ENCODE measurements at places on chromosomes 4 and X.

- no peak for DNase-seq
Measured at GRCh38 chrX:100829730-100830129, 9.5 kb downstream of the CSTF2 start.

- DNase-seq, result no peak
Measured at GRCh38 chr4:118327554-118328241, 25.1 kb downstream of the PRSS12 start.

GRCh38 chr4:14028862-14029261 lies 401.3 kb upstream of the BOD1L1 start:
- DNase-seq, result no peak

DNA sequence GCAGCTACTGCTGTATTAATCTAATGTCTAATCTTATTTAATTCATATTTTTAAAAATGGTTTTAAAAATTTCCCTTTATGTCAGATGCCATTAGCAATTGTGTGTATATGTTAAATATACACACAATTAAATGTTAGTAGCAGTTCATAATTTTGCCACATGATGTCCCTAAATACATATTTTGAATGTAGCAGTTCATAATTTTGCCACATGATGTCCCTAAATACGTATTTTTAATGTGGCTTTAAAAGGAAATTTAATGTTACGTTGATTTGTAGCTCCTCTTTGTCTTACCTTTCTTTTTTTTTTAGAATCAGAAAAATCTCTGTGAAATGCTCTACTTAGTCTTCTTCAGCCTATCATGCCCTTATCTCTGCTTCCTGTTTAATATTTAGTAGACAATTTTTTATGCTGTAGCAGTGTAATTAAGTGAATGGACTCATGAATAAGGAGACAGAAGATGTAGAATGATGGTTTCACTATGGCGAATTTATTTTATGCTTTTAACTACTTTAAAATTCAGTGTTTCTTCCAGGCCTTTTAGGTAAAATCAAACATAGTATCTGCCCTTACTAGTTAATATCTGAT lies 26.1 kb downstream of the RBM46 start:
- peak; percentile 53 for DNase-seq

DNA sequence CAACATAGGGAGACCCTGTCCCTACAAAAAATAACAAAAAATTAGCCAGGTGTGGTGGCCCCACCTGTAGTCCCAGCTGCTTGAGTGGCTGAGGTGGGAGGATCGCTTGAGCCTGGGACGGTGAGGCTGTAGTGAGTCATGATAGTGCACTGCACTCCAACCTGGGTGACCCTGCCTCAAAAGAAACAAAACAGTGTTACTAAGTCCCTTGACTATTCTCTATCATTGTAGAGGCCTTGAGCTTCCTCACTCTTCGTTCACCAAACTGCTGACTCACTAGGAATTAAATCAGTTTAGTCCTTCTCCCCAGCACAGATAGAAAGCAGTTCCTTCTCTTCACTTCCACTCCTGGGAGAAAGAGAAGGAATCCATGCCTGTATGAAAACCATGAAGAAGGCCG lies 14.5 kb downstream of the CDS1 start:
- DNase-seq, result no peak

- no peak for DNase-seq
Measured at GRCh38 chr4:48565362-48566033, 75.4 kb downstream of the ZAR1 start.

GRCh38 chr4:85818700-85819099 lies 343.8 kb downstream of the ARHGAP24 start:
- no peak for DNase-seq

DNA sequence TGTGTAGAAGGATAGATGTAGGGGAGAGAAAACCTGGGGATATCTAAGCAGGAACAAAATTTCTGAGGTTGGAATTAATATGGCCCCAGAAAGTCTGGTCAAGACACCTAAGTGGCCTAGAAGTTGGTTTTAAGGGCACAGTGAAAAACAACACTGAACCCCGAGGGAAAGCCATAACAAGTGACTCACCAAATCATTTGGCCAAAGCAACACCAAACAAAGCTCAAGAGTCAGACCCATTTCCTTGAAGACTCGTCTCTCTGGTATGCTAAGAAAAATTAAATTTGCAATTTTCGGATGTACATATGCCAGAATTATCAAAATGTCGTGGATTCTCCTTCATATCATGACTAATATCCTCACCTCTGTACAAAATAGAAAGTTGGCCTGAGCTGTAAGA lies 162.9 kb downstream of the SMIM20 start:
- no peak for DNase-seq

DNA sequence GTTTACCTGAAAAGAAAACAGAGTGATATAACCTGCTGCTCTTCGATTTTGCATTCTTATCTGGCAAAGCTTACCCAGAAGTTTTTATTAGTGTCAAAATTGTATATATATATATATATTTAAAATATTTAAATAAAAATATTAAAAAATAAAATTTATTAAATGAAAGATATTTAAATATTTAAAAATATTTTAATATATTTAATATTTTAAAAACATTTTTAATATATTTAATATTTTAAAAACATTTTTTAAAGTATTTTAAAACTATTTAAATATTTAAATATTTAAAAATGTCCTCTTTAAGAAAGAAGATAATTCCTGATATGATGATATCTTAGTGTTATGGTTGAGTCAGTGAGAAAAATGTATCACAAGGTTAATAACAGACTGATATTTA lies 317.2 kb downstream of the EPHA5 start:
- DNase-seq, result no peak

DNA sequence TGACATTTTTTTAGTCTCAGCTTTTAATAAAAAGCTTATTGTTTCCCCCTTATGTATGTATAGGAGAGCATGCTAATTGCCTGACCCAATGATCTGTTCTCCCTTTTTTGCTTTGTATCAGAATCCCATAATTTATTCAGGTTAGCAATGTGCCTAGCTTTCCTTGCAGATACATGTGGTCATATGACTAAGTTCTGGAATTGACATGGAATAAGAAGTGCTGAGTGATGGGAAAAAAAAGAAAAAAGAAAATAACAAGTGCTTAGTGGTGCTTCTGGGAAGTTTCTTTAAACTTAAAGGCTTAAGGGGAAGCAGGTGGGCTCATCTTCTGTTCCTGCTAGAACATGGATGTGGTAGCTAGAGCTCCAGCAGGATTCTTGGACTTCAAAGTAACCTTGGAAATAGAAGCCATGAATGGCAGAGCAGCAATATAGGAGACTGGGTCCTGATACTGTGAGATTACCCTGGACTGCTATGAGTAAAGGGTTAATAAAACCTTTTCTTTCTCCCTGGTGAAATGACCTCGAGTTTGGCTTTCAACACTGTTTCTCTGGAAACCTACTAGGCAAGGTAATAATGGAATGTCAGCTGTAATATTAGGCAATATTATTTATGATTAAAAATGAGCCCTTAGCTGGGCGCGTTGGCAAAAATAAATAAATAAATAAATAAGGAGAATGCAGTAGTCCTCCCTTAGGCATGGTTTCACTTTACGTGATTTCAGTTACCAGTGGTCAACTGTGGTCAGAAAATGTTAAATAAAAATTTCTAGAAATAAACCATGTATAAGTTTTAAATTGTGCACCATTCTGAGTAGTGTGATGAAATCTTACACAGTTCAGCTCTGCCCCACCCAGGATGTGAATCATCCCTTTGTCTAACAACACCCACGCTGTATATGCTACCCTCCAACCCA lies 16.7 kb upstream of the RBM41 start:
- DNase-seq, result no peak

DNA sequence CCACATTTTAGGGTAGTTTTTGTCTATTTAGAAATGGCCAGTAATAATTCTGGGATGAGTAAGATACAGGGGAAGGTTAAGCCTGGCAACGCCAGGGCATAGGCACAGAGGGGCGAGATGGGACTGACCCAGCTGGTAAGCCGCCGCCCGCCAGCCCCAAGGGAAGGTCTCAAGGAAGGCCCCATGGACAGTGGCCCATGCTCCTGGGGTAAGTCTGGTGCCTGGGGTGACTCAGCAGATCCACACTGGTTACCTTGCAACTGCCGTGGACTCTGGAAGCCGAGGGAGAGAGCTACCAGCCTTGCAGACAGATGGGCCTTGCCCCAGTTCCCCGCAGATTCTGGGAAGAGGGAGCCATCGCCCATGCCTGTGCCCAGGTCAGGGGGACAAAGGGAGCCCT lies 179.4 kb downstream of the AFAP1 start:
- DNase-seq, result no peak

- no peak for DNase-seq
Measured at GRCh38 chr4:170872794-170873193, 783.0 kb upstream of the AADAT start.

DNA sequence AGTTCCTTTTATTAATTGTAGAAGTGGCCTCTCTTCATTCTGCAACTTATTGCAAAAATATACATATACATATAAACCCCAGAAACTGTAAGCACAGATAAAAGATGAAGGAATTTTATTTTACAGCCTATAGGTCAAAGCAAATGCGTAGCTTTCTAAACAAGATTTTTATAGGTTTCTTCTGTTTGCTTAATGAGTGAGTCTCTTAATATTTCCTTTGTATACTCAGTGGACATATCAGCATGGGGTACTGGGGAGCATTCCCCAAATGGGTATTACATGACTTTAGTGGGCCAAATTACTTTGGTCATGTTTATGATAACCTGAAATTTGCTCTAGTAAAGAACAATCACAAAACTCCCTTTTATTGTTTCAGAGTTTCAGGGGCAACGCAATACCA lies 1698.6 kb upstream of the IGFBP7 start:
- no peak for DNase-seq

DNA sequence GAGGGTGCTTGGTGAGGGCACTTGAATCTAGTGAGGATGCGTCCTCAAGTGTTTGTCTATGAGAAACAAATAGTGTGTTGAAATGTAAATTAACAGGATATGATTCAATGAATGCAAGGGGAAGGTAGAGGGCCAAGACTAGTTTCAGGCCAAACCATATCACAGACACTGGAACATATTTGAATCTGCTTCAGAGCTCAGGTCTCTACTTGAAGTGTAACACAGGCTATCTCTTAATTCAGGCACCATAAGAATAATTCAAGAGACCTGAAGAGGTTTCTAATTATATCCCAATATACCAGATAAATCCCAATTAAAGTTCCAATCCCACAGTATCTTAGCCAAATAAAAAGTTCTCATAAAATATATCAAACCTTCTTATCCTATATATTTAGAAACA lies 146.5 kb upstream of the INTU start:
- no peak for DNase-seq

GRCh38 chr4:107068116-107068515 lies 32.0 kb upstream of the DKK2 start:
- no peak for DNase-seq

GRCh38 chr4:58247792-58248191 lies 1137.6 kb upstream of the IGFBP7 start:
- no peak for DNase-seq

DNA sequence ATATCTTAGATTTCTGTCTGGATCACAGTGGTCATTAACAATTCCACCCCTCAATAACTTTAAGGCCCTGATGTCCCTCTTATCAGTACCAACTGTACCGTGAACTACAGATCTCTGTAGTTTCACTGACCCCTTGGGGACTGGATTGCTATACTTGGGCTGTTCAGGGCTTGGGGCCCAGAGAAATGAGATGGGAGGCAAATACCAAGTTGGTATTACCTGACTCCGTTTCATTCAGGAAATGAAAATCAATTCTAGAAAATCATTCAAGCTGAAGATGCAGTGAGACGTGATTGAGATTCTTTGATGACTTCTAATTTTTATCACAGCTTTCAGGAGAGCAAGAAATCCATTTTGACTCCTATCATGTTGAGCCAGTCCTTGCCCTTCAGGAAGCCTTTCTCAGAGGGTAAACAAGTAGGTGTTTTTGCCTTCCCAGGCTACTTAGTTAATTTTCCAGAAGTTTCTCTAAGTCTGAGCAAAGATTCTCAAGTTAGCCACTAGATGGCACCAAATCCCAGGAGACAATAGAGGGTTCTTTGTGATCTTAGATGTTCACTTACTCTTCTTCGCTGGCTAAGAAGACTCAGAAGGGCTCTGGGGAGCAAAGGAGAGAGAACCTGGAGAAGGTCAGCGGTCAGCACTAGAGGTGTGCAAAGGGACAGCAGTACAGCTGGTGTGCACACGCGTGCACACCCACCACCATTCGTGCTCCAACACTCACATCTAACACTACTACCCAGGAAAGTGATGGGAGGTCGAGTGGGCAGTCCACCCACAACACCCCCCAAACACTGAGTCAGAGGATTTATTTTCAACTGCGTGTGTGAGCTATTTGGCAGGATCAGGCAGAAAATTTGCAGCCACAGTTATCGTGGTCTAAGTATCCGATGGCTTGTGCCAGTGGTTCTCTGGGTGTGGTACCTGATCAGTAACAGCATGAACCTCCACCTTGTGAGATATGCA lies 7.4 kb downstream of the HNRNPH2 start:
- no peak for DNase-seq

GRCh38 chr4:86595426-86595805 lies 1.3 kb downstream of the PTPN13 start:
- no peak for DNase-seq

- no peak for DNase-seq
Measured at GRCh38 chrX:134865682-134866255, 125.0 kb upstream of the SMIM10 start.

GRCh38 chrX:123013141-123013540 lies 170.9 kb upstream of the GRIA3 start:
- DNase-seq, result no peak

GRCh38 chrX:34790026-34790425 lies 132.9 kb upstream of the TMEM47 start:
- no peak for DNase-seq

DNA sequence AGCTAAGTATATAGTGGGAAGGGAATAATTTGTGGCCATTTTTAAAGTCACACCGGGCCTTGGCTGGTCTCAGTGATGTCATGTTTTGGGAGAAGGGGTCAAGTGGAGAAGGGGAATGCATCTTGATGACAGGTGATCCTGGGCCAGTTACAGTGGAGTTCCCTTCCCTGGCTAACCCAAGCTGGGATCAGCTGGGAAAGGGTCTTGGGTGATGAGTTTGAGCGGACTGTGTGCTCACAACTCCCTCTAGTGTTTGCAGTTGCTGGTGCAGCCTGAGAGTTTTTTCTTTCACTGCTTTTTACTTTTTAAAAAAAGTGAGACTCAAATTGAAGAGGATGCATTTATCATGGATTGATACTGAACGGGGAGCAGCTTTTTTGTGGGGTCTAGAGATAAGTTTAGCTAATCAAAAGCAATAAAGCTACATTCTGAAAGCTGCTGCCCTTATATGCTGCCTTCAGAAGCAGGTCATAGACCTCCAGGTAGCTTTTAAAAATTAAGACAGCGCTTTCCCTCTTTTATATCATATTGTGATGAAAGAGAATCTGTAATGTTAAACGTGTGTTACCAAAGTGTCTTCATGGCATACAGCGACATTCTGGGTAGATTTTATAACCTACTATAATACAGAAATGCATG lies 164.7 kb downstream of the DCLK2 start:
- no peak for DNase-seq

- peak; percentile 72 for DNase-seq
Measured at GRCh38 chr4:182179105-182179504, 64.1 kb upstream of the TENM3 start.

Data from spinal cord (tissue), 10 donors.